ENCODE measurements at places on chromosomes 12 and 14. TPM values are rescaled to one million over a fixed set of nuclear protein-coding genes. Genes with fewer than 3 reads are reported as not detected.

GRCh38 chr12:28057856-28058615, 85.5 kb upstream of the PTHLH start:
- H3K4me1 ChIP-seq = no peaks in the 10 kb centered on the region
- no peak for DNase-seq
- H3K27me3 ChIP-seq = no peaks in the 10 kb centered on the region
- no peak overlapping the region for H3K27ac ChIP-seq

- no peaks in the 10 kb centered on the region for H3K27me3 ChIP-seq
- H3K27ac ChIP-seq = no peak overlapping the region
- H3K4me1 ChIP-seq = no peaks in the 10 kb centered on the region
- H3K36me3 ChIP-seq = no peaks in the 10 kb centered on the region
- DNase-seq = no peak
- H3K4me3 ChIP-seq = no peak overlapping the region
Measured at GRCh38 chr12:115886666-115887065, 390.8 kb downstream of the MED13L start.

- no peak for DNase-seq
- no peaks in the 10 kb centered on the region for H3K4me1 ChIP-seq
- no peaks in the 10 kb centered on the region for H3K36me3 ChIP-seq
- no peak overlapping the region for H3K4me3 ChIP-seq
- H3K27ac ChIP-seq = no peak overlapping the region
Measured at GRCh38 chr12:89975574-89975973, 266.9 kb upstream of the ATP2B1 start.

DNA sequence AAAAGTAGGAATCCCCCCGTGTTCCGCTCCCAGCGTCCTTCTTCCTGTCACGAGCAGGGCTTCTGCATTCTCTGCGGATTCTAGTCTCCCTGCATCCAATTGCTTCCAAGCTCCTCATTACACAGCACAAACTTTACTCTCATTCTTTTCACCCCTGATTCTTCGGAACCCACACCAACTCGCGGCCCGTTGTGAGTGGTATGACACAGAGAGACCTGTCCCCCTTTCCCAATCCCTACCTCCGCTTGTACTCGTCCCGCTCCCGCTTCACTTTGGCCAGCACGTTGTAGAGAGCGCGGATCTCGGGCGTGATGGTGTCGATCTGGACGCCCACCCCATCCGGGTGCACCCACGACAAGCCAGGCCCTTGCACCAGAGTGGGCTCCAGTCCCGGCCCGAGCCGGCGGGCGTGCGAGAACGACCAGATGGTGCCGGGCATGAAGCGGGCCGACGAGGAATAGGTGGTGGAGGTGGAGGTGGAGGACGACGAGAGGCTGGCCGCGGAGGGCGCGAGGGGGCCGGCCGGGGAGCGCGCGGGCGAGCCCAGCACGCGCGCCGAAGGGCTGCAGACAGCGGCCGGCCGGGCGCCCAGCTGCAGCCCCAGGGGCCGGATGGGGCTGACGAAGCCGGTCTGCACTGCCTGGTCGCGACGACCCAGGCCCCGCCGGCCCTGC, 687 bp downstream of the IFFO1 start:
- H3K4me3 ChIP-seq = peak overlapping the region; percentile 10
- peaks cover 17% of the 10 kb centered on the region for H3K36me3 ChIP-seq
- H3K27ac ChIP-seq = peak overlapping the region; percentile 64
- DNase-seq = no peak

GRCh38 chr12:21526053-21526452, at the start of gene SPX:
Gene SPX (plus strand): TSS chr12:21526296. CDS start chr12:21526473, 177 bp downstream.
- H3K4me3 ChIP-seq = peak within 1 kb of the TSS; percentile 43
- H3K36me3 ChIP-seq = no peaks in the 10 kb centered on the region
- H3K4me1 ChIP-seq = peaks cover 14% of the 10 kb centered on the region
- no peak for DNase-seq
- H3K27ac ChIP-seq = peak within 1 kb of the TSS; percentile 85
- no peaks in the 10 kb centered on the region for H3K27me3 ChIP-seq

DNA sequence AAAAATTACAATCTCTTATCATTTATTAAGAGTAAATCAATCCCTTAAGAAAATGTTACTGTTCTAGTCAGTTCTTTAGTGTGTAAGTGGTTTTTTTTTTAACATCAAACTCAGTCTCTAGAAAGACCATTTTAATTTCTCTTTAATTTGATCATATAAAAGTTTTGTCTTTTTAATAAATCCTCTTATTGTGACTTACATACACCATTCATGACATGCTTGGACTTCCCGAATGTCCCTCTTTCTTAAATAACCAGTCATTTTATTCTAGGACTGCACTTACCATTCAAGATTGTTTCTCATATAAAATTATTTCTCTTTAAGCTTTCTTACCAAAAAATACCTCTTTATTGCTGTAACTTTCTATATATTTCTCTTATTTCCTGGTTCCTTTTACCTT, 60.8 kb upstream of the EVL start:
- no peaks in the 10 kb centered on the region for H3K36me3 ChIP-seq
- no peaks in the 10 kb centered on the region for H3K4me1 ChIP-seq
- H3K4me3 ChIP-seq = no peak overlapping the region
- no peak for DNase-seq

DNA sequence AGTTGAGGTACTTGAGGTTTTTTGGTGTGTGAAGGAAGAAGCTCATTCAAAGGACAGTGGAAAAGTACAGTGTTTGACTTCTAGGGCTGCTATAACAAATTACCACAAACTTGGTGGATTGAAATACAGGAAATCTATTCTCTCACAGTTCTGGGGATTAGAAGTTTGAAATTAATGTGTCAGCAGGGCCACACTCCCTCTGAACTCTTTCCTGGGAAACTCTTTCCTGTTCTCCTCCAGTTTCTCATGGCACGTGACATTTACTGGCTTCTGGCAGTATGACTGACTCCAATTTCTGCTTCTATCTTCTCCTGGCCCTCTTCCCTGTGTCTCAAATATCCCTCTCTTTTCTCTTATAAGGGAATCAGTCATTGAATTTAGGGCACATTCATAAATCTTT, 160.2 kb downstream of the CCDC91 start:
- no peaks in the 10 kb centered on the region for H3K4me1 ChIP-seq
- H3K27ac ChIP-seq = no peak overlapping the region
- H3K27me3 ChIP-seq = no peaks in the 10 kb centered on the region
- no peaks in the 10 kb centered on the region for H3K36me3 ChIP-seq

- H3K36me3 ChIP-seq = no peaks in the 10 kb centered on the region
- H3K4me3 ChIP-seq = no peak overlapping the region
Measured at GRCh38 chr14:61296719-61297502, 15.8 kb upstream of the TMEM30B start.

DNA sequence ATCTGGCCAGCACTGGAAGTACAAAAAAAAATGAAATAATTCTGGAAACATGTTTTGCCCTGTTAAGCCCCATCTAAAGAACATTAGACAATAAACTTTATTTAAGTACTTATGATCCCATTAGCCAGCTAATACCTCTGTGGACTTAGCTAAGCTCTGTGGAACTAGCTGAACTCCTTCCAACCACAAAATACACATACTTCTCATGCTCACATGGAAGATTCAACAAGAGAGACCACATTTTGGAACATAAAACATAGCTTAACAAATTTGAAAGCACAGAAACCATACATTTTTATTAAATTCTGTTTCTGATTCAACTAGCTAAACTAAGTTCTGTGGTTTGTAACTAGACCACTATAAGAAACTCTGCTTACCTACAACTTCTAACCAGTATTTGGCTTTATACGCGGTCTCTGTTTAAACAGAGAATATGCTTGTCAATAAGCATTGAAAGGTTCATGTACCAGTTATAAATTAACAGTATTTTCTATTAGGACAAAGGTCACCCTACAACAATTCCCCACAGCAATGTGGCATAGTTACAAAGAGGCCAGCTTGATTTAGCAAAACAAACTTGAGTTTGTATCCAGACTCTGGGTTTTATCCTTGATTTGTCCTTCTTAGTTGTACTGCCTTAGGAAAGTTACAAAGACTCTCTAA, 300.1 kb downstream of the C12orf50 start:
- no peak for DNase-seq
- H3K27ac ChIP-seq = no peak overlapping the region
- no peak overlapping the region for H3K4me3 ChIP-seq
- H3K4me1 ChIP-seq = no peaks in the 10 kb centered on the region
- H3K36me3 ChIP-seq = no peaks in the 10 kb centered on the region

- H3K4me1 ChIP-seq = no peaks in the 10 kb centered on the region
- H3K4me3 ChIP-seq = no peak overlapping the region
- H3K36me3 ChIP-seq = no peaks in the 10 kb centered on the region
- no peak overlapping the region for H3K27ac ChIP-seq
Measured at GRCh38 chr12:20592556-20592955, 102.6 kb upstream of the SLCO1C1 start.

DNA sequence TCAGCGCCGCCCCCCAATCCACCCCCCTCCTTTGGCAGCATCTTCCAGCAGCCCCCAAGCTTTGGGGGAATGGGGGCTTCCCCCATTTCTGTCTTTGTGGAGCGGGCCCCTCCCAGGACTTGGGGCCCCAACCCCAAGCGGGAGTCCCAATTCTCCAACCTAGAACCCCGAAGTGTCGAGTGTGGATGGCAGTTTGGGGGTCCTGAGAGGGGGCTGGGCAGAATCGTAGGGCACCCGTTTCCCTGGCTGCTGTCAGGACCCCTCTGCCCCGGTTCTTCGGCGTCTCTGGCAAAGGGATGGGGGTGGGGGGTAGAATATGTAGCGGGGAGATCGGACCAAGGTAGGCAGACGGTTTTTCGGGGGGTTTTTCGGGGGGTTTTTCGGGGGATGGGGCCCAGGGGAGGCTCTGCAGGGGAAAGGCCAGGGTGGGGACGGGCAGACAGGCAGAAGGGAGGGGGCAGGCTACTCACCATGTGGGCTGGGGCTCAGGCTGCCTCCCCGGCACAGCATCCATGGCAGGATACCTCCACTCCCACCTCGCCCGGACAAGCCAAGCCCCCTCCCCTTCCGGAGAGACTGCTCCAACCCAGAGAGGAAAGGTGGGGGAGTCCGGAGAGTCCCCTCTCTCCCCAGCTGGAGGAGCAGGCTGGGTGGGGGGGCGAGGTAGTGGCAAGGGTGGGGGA, 739 bp downstream of the JPH4 start:
- no peak for DNase-seq
- H3K27me3 ChIP-seq = peaks cover 31% of the 10 kb centered on the region
- H3K4me3 ChIP-seq = no peak overlapping the region
- H3K4me1 ChIP-seq = peaks cover 20% of the 10 kb centered on the region
- H3K27ac ChIP-seq = no peak overlapping the region

APOF gene
- not detected for total RNA-seq
